ENCODE measurements at places on chromosomes 3 and 15. TPM values are rescaled to one million over a fixed set of nuclear protein-coding genes. Genes with fewer than 3 reads are reported as not detected.

Gene MKRN3
- 0.65 TPM for total RNA-seq

Gene CCDC14
- 11.5 TPM for total RNA-seq

Gene CCNB2
- total RNA-seq = 0.94 TPM

Gene BCHE
- 11.9 TPM for total RNA-seq

Gene CLDN11
- 12.9 TPM for total RNA-seq

Gene NOX5
- total RNA-seq = 0.18 TPM

Gene LRRIQ4
- total RNA-seq = not detected

Gene MED12L
- total RNA-seq = 0.44 TPM

Gene PLA1A
- 1.5 TPM for total RNA-seq

Gene OR5H14
- total RNA-seq = not detected

Gene CRABP1
- not detected for total RNA-seq

Gene HEG1
- 120 TPM for total RNA-seq

DNA sequence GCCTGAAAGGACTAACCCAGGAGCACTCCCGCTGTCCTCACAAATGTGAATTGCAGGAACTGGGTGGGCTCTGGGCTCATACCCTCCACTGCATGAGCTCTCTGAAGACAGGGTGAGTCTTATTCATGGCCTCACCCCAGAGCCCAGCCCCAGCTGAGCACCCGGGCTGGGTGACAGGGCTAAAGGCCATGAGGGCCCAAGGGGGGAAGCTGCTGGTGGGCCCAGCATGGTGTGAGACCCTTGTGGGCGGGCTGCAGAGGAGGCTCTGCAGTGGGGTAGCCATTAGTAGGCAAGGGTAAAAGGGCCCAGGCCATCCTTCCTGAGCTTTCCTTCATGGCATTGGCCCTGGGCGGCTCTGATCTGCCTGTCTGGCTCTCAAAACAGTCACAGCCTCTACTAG lies 30.3 kb downstream of the SRPRB start:
- no peak for DNase-seq

DNA sequence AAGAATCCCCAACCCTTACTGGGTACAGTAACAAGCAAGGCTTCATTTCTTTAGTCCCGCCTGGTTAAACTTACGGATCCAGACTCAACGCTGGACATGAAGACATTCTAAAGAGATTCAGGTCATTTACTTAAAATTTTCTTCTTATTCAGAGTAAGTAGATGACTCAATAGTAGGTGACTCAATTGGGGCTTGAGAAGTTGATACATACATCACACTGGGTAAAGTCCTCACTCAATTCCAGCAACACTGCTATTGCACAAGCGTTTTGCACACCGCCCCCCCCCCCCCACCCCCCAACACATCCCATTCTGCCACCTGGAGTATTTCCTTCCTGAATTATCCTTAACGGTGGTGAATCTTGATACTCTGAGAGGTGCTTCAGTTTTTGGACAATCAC lies 610.0 kb downstream of the FOXP1 start:
- no peak for DNase-seq

- no peak for DNase-seq
These were observed 45.0 kb downstream of the SLC12A6 start for GRCh38 chr15:34292621-34293020.

DNA sequence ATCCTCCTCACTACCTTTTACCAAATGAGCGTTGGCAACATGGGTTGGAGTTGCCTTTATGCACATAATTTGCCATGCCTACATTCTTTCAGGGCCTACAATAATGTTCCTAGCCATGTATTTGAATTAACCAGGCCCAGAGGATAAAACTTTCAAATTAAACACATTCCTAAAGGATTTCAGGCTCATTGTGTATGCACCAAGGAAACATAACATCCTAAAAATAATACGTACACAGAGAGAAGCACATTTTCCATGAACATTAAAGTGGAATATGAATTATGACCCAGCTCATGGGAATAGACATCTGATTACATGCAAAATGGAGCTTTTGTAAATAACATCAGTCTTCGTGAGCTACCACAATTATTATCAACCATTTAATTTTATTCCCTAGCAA lies 203.3 kb downstream of the RORA start:
- no peak for DNase-seq

DNA sequence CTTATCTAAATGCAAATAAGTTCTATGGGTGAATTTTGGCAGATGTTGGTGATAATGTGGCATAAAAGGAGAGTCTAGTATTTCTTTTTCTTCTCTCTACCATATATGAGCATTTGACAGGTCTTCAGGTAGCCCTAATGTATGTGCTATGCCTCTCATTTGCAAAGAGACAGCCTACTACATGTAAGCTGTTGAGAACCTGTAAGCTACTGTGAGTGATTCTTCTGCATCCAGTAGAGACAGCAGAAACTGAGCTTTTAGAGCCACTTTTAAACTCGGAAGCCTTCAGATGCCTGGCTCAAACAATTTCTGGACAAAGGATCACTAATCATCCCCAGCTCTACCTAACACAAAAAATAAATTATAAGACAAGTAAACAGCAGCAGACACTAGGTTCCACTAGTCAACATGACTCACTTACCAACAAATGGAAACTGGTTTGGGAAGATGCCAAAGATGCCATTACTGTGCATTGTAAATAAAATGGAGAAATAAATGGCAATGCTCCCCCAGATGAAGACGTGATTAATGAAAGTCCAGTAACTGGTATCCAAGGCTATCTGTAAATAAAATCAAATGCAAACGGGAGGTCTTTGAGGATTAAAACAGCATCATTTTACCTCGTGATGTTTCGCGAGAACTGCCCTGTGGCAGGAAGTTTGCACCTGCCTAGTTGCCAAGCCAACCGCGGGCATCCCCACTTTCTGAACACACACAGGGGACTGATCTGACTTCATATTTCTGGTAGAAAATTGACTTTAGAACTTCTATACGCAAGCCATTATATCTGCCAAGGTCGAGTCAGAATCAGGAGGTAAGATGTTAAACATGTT lies 245.3 kb downstream of the DTWD1 start:
- no peak for DNase-seq

GRCh38 chr15:43529141-43529540 lies 11.7 kb downstream of the MAP1A start:
- DNase-seq = no peak

- DNase-seq = no peak
These were observed 48.1 kb downstream of the BFSP2 start for GRCh38 chr3:133447750-133448477.

- no peak for DNase-seq
These were observed 70.4 kb upstream of the TAMM41 start for GRCh38 chr3:11917051-11917450.

DNA sequence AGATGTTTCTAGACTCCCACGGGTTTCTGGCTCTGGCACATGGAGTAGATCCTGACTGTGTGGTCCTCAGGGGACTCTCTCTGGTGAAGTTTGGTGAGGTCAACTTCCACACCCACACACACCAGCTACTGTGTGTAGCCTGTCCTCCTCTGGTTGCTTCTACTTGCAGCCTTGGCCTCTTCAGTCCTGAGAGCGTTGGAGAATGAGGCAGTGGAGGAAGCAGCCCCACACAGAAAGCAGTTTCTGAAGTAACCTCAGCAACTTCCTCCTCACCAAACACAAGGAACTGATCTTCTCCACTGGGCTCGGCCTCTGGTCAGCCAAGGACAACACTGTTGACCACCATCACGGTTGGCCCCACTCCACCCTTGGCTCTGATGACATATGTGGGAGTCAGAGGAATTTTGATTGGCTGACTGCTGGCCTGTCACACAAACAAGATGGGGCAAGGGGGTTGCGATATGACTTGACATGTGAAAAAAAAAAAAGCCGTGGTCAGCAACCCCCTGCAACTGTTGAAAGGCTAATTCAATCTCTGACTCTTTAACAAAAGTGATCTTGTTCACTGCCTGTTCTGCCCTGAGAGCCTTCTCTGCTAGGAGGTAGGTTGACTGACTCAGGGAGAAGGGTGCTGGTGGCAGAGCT lies 19.6 kb downstream of the CD86 start:
- peak; percentile 61 for DNase-seq
